ENCODE measurements at places on chromosomes 3 and 15.

GRCh38 chr3:72174040-72174439 lies 389.1 kb upstream of the PROK2 start:
- no peak overlapping the region for H3K27ac ChIP-seq
- H3K4me1 ChIP-seq: peaks cover 16% of the 10 kb centered on the region
- no peaks in the 10 kb centered on the region for H3K36me3 ChIP-seq
- H3K4me3 ChIP-seq: no peak overlapping the region
- peaks cover 34% of the 10 kb centered on the region for H3K27me3 ChIP-seq

DNA sequence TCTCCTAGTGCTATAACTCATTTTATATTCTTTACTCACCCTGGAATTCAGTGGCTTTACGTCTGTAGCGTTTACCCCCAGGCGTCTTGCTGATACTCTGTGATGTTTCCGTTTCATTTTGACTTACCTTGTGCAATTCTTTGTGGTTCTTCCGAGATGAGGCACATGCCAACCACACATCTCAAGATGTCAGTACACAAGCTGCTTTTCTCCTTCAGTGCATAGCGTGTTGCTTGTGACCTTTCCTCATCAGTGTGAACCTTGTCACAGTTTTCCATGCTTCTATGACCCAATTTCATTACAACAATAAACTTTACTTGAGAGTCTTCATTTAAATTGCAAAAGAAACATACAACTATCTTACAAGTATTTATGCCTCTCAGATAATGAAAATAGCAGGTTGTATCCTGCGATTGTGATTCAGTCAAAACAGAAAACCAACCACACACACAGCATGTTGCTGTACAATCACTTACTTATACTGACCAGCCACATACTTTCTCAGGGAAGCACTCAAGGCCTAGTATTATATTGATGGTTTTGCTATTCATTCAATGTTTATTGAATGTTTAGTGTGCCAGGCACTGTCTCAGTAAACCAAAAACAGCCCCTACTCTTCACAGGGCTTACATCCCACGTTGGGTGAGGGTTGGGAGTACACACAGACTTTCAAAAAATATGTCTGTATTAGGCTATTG lies 4.6 kb upstream of the TBL1XR1 start:
- peaks cover 52% of the 10 kb centered on the region for H3K4me1 ChIP-seq
- peak overlapping the region; percentile 96 for H3K27ac ChIP-seq
- peak; percentile 77 for DNase-seq
- H3K27me3 ChIP-seq: no peaks in the 10 kb centered on the region

GRCh38 chr3:80733522-80734176 lies 965.9 kb upstream of the ROBO1 start:
- H3K4me3 ChIP-seq: no peak overlapping the region
- no peaks in the 10 kb centered on the region for H3K4me1 ChIP-seq
- H3K27me3 ChIP-seq: no peaks in the 10 kb centered on the region

- DNase-seq: no peak
- H3K4me1 ChIP-seq: no peaks in the 10 kb centered on the region
- H3K4me3 ChIP-seq: no peak overlapping the region
- no peak overlapping the region for H3K27ac ChIP-seq
- H3K27me3 ChIP-seq: peaks cover 11% of the 10 kb centered on the region
- H3K36me3 ChIP-seq: no peaks in the 10 kb centered on the region
Observed at GRCh38 chr15:37138591-37139215, 38.4 kb upstream of the MEIS2 start.

GRCh38 chr3:15941958-15942357 lies 144.2 kb upstream of the ANKRD28 start:
- no peaks in the 10 kb centered on the region for H3K4me1 ChIP-seq
- H3K27me3 ChIP-seq: peaks cover 4% of the 10 kb centered on the region
- no peaks in the 10 kb centered on the region for H3K36me3 ChIP-seq
- no peak overlapping the region for H3K27ac ChIP-seq
- no peak overlapping the region for H3K4me3 ChIP-seq

DNA sequence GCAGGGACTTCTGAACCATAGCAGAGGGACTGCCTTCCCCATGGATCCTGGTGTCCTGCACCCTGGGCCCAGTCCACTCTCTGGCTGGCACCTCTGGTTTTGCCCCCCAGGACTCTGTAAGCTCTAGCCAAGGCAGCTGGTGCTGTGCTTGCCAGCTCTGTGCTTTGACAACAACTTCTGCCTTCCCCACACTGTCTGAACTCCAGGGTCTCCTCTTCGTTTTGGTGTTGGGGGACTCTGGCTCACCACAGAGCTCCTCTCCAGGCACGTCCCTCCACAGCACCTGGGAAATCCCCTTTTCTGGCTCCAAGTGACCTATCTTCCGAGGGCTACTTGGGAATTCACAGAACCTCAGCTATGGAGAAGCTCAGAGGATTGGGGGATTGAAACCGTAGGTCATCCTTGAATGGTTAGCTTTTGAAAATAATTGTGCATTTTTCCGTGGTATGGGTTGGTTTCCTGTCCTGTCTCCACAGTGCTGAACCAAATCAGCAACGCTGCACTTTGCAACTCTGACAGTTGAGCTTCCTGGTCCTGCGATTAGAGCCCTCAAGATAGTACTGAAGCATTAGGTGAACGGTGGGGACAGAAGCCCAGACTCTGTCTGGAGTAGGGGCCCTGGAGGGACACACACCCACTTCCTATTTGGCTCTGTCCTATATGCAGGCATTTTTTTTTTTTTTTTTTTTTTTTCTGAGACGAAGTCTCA lies 152.4 kb downstream of the APBA2 start:
- H3K36me3 ChIP-seq: no peaks in the 10 kb centered on the region
- H3K4me1 ChIP-seq: peaks cover 58% of the 10 kb centered on the region
- H3K27me3 ChIP-seq: no peaks in the 10 kb centered on the region
- no peak overlapping the region for H3K27ac ChIP-seq
- H3K4me3 ChIP-seq: no peak overlapping the region
- no peak for DNase-seq

GRCh38 chr3:18780959-18781358 lies 355.8 kb upstream of the SATB1 start:
- peak overlapping the region; percentile 45 for H3K4me3 ChIP-seq
- H3K4me1 ChIP-seq: peaks cover 44% of the 10 kb centered on the region
- H3K27ac ChIP-seq: peak overlapping the region; percentile 60
- peaks cover 4% of the 10 kb centered on the region for H3K36me3 ChIP-seq

GRCh38 chr3:123122525-123123315 lies 55.9 kb downstream of the PDIA5 start:
- no peaks in the 10 kb centered on the region for H3K27me3 ChIP-seq
- DNase-seq: no peak
- no peak overlapping the region for H3K27ac ChIP-seq
- H3K4me1 ChIP-seq: no peaks in the 10 kb centered on the region
- peaks cover 47% of the 10 kb centered on the region for H3K36me3 ChIP-seq

- no peaks in the 10 kb centered on the region for H3K36me3 ChIP-seq
- no peak for DNase-seq
- H3K4me1 ChIP-seq: no peaks in the 10 kb centered on the region
- H3K4me3 ChIP-seq: no peak overlapping the region
- H3K27me3 ChIP-seq: peaks cover 8% of the 10 kb centered on the region
Observed at GRCh38 chr15:95680728-95681127, 649.8 kb upstream of the NR2F2 start.

- no peaks in the 10 kb centered on the region for H3K4me1 ChIP-seq
- DNase-seq: no peak
- H3K4me3 ChIP-seq: no peak overlapping the region
- no peak overlapping the region for H3K27ac ChIP-seq
Observed at GRCh38 chr3:116378077-116378476, 67.2 kb downstream of the LSAMP start.
